Stimulated activated CD4-positive, alpha-beta T cell treated with anti-CD3 and anti-CD28 coated beads, Interleukin-2, amount 100 ng/mL, for 48 hours (primary cell): ENCODE measurements at places on chromosomes 3 and 15.

DNA sequence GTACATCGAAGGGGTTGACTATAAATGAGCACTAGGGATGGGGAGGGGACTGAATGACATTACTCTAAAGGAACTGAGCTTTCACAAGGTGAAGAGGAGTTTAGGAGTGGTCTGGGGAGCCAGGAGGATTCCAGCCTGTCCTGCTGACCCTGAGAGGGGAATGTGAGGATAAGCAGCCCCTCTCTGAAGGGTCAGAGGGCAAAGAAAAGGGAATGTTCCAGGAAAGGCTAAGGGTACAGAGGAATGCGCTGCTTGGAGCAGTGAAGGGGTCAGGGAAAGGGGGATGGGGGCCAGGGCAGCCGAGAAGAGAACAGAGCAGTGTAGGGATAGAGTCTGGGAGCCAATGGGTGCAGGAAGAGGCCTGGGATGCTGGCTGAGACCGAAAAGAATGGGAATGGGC lies 28.0 kb upstream of the TPM1 start:
- no peak for DNase-seq

GRCh38 chr15:63013052-63013808 lies 29.3 kb upstream of the TPM1 start:
- no peak for DNase-seq

GRCh38 chr3:191143224-191143623 lies 55.8 kb upstream of the OSTN start:
- no peak for DNase-seq

GRCh38 chr3:147518465-147518864 lies 109.3 kb downstream of the ZIC1 start:
- no peak for DNase-seq

DNA sequence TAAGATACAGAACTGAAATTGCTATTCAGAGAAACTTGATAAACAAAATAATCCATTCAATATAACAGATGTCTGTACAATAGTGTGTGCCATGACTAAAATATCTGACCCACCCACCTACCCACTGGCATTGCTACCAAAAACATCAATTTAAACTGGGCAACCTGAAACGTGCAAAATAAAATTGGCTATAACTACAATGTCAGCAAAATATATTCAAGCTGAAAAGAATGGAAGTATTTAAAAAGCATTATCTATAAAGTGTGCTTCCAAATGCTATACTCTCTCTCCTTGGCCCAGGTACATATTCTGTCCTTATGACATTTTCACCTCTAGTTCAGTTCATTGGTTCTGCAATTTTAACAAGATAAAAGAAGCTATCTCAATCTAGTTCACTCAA lies 379.6 kb upstream of the ATP11B start:
- no peak for DNase-seq

- peak; percentile 80 for DNase-seq
These were observed 64.1 kb upstream of the KLHL25 start for GRCh38 chr15:85858586-85859375.

- DNase-seq = no peak
These were observed 253.1 kb downstream of the NLGN1 start for GRCh38 chr3:173650596-173650995.

DNA sequence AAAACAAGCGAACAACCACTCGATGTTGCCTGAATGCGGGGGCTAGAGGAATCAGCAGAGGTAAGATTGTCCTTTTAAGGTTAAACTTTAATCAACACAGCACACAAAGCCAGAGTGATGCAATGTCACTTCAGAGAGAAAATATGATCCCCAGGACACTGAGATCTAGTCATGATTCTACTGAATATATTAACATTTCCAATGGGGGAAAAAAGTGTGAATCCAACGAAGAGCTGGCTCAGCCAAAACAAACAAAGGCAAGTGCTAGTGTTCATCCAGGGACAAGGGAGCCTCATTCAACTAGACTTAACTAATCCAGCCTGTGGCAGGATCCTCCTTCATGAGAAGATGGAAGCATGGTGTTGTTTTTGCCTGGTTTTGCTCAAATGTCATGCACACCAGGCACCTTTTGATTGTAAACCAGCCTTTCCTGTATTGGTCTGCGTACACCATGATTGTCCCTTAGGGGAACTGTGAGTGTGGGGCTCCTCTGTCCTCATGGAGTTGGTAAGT lies 35.8 kb downstream of the SCG5 start:
- no peak for DNase-seq

GRCh38 chr3:70183781-70184504 lies 128.5 kb downstream of the MDFIC2 start:
- no peak for DNase-seq

DNA sequence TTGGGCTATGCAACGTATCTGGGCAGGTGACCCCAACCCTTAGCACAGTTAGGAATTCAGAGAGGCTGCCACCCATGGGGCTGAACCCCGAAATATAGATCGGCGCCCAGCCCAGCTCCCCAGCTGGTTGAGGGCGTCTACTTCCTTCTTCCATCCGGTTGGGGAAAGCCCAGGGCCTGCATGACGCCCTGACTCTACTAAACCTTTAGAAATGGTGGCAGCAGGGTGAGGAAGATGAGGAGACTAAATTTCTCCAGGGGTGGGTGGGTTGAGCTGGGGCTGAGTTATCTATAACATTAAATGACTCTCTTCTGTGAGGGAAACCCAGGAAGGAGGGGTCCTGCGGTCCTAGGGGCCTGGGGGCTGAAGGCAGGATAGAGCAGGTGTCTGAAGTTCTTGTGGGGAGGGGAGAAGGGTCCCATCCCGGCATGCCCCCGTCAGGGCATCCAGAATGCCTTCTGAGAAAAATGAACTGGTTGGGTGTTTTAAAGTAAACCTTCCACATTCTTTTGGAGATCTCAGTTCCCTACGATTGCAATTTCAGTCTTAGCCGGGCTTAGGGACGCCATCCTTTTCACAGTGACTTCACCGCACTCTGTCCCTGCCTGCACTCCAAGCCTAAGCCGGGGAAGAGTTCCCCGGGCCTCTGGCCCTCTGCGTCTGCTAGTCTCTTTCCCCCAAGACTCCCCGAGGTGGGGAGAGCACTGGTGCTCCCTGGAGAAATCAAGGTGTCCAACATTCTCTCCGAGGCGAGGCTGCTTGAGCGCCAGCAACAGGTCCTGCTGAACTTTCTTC lies 28.5 kb downstream of the NR2F2 start:
- DNase-seq = no peak

DNA sequence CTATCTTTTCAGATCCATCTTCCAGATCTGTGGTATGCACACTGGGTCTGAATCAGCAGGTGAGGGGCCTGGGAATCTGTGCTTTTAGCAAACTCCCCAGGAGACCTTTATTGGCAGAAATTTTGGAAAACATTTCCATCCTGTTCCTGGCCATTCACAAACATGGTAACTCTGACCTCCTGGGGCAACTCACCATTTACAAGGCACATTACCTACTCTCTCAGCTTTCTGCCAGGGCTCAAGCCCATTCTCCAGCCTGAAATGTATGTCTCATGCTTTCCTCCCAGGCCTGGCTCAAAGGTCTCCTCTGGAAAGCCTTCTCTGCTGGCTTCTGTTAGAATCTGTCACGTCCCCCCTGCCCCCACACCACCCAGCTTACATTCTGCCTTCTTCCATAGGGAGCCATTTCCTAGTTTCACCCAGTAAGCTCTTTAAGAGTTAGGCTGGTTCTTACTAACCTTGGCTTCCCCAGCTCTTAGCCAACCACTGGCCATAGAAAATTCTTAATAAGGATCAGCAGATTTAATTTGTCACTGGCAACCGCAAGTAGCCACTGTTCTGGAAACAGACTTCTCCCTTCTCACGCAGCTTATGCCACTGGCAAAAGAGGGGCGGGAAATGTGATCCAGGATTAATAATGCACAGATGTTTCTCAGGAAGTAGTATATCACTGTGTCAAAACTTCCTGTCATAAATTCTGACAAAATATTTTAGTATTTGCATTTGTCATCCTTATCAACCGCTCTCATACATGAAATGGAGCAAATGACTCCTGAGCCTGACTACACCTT lies 55.0 kb downstream of the RORA start:
- no peak for DNase-seq

GRCh38 chr15:34365091-34365825 lies 1.7 kb downstream of the LPCAT4 start:
- no peak for DNase-seq

GRCh38 chr3:16109929-16110328 lies 64.6 kb upstream of the GALNT15 start:
- DNase-seq = no peak

DNA sequence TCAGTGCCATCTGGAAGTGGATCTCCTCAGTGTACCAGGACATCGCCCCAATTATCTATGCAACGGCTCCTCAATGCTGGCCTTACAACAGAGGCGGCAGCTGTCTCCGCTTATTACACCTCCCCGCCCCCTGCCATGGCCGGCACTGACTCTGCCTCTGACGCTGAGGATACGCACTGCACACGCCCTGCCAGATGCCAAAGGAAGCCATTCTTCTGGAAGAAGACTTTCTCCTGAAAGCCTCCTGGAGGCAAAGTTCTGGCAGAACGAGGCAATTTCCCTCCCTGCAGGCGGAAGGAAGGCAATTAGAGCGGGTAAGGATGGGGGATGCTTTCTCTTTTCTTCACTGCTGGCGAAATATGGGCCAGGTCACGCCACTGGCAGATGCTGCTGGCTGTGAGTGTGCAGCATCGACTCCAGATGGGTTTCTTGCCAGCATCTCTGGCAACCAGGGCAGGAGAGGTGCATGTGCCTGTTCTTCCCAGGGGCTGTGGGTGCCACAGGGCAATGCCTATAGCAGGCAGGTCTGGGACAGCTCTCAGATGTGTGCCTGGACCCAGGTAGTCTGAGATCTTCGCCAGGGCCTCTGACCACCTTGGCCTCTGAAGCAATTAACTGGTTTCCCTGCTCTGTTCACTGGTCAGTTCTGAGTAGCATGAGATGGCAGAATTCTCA lies 62.2 kb upstream of the MRPS22 start:
- DNase-seq = no peak

- DNase-seq = no peak
These were observed 22.0 kb downstream of the GASK1A start for GRCh38 chr3:43001094-43001553.

DNA sequence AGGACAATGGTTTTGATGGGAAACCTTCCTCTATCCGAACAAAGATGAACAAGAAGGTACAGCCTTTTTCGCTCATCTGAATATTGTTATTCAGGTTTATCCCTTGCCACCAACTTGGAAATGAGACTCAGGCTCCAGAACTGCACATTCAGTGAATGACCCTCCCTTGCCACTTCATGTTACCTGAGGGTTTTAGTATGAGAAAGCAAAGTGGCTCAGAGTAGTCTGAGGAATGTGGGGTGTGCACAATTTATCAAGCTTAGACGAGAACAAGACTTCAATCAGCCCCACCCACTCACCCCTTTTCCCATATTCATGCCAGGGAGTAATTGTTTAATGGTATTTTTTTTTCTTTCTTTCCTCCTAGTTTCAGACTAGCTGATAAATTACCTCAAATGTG lies 265.3 kb upstream of the POU1F1 start:
- no peak for DNase-seq

DNA sequence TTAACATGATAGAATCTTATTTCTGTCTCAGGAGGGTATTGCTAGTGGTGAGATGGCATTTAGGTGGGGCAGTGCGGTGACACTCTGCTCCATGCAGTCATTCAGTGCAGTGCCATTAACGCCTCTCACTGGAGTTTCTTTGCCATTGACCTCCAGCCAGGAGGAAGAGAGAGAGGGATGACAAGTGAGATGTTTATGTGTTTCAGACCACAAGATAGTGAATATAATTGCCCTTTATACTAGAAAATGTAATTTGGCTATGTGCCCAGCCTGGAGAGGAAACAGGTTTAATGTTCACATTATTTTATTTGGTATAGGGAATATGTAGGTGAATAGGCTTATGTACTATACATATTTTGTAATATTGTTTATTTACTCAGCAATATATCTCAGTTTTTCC lies 84.5 kb downstream of the ZIC1 start:
- no peak for DNase-seq

DNA sequence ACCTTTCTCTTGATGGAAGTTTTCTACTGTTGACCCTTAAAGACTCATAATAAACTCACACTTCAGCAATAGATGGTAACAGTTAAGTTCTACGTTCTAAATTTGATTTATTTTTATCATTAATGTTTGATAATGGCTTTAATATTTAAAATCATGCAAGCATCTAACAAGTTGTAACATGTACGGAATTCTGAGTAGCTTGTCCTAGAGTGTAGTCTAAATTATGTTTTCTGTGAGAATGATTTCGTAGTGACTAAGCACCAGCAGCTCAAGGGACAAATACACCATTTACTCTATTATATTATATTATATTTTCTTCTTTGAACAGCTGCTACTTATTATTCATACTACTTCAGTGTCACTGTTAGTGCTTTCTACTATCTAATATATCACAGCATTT lies 345.6 kb downstream of the NLGN1 start:
- no peak for DNase-seq

GRCh38 chr3:70800951-70801350 lies 488.5 kb upstream of the MDFIC2 start:
- no peak for DNase-seq

DNA sequence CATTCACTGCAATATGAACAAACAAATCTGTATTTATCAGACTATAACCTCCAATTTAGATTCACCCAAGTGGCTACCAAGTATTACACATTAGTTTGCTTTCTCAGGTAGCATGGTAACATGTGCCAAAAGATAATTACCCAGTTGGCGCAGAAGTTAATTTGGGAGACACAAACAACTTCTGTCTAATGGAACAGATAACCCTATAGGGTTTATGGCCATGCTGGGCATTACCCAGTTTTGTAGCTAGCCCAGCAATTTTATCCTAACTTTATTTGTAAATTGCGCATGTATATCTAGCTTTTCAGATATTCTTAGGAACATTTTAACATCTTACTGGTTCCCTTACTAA lies 780 bp downstream of the RPL22L1 start:
- DNase-seq = no peak

- no peak for DNase-seq
These were observed 52.2 kb downstream of the GPR160 start for GRCh38 chr3:170089862-170090600.

GRCh38 chr3:176055836-176056235 lies 1141.4 kb downstream of the TBL1XR1 start:
- DNase-seq = no peak

DNA sequence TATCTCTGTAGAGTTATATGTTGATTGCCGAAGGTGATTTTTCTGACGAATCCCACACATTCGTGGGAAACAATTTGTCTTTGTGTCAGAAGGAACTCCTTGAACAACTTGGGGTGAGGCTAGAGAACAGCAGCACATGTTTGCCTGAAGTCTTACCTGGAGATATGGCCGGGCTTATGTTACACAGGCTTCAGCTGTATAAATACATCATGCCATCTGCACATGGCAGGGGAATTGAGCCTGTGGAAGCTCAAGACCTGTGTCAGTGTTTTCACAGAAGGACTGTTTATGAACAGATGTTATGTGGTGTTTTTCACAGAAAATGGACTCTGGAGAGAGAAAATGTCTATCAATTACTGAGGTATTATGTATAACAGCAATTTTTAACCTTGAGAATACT lies 203.6 kb upstream of the MDFIC2 start:
- DNase-seq = no peak
